ENCODE measurements at places on chromosomes 1 and 21.
A peak's percentile ranks its signal among the peaks of the same experiment; 100 is the strongest.

DNA sequence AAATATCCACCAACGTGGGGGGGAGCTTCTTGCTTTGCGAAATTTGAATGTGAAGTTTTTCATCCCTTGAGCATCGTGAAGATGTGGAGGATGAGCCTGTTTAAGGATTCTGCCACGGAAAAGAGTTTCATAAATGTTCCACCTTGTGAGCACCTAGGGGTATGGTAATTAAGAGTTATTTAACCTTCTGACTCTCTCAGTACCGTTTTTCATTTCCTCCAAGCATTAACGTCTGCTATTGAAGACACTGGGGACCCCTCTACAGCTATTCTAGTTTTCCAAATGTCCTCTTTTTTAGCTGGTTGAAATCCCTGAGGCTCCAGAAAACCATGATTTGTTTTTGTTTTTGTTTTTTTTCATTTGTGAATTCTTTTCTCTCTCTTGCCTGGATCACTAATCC, 79.1 kb upstream of the GALNT2 start:
- DNase-seq = no peak
- no peak overlapping the region for H3K4me3 ChIP-seq
- no peak overlapping the region for H3K27ac ChIP-seq
- no peaks in the 10 kb centered on the region for H3K36me3 ChIP-seq
- H3K27me3 ChIP-seq = peaks cover 13% of the 10 kb centered on the region

DNA sequence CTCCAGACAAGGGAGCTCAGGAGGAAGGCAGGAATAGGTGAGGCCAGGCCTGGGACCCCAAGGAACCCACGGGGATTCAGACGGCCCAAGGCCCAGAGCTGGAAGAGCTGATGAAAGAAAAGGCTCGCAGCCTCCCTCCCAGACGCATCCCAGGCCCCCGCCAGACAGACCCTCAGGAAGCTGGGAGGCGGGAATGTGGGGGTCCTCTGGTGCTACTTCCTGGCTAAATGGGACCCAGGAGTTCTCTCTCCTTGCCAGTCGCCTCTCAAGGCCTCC, 430 bp downstream of the FBXO2 start:
- no peak for DNase-seq
- H3K36me3 ChIP-seq = peaks cover 7% of the 10 kb centered on the region
- peaks cover 6% of the 10 kb centered on the region for H3K27me3 ChIP-seq
- peaks cover 30% of the 10 kb centered on the region for H3K4me1 ChIP-seq
- no peak overlapping the region for H3K27ac ChIP-seq

GRCh38 chr1:2452201-2452931, 23.7 kb upstream of the PLCH2 start:
- no peaks in the 10 kb centered on the region for H3K36me3 ChIP-seq
- no peak overlapping the region for H3K27ac ChIP-seq
- no peak for DNase-seq
- H3K4me1 ChIP-seq = no peaks in the 10 kb centered on the region
- no peak overlapping the region for H3K4me3 ChIP-seq

DNA sequence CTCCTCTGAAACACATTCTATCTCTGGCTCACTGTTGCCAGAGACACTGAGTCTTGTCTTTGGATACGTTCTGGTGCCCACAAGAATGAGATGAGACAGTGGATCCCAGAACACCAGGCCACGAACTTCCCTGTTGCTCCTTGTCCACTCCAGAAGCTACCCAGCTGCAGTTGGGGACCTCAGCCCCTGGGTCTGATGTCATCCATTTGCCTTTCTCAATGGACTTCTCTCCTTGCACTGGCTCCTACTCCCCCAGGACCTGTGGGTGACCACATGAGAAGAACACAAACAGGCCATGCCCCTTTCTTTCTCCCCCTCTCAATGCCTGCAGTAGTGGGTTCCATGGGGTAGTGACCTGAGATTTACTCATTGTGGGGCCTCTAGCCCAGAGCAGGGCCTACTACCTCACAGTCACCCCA, 5.9 kb downstream of the NBPF1 start:
- no peak overlapping the region for H3K27ac ChIP-seq
- H3K4me3 ChIP-seq = no peak overlapping the region
- no peaks in the 10 kb centered on the region for H3K36me3 ChIP-seq
- DNase-seq = peak; percentile 16
- no peaks in the 10 kb centered on the region for H3K4me1 ChIP-seq

GRCh38 chr1:5911871-5912271, 80.4 kb downstream of the NPHP4 start:
- peaks cover 3% of the 10 kb centered on the region for H3K36me3 ChIP-seq
- peak; percentile 12 for DNase-seq
- H3K4me3 ChIP-seq = no peak overlapping the region
- H3K27ac ChIP-seq = no peak overlapping the region

- H3K36me3 ChIP-seq = no peaks in the 10 kb centered on the region
- no peak overlapping the region for H3K27ac ChIP-seq
- no peak overlapping the region for H3K4me3 ChIP-seq
- peaks cover 18% of the 10 kb centered on the region for H3K27me3 ChIP-seq
- no peaks in the 10 kb centered on the region for H3K4me1 ChIP-seq
Measured at GRCh38 chr1:236750928-236751327, 44.2 kb upstream of the MTR start.

- peaks cover 35% of the 10 kb centered on the region for H3K36me3 ChIP-seq
- no peak for DNase-seq
- no peak overlapping the region for H3K27ac ChIP-seq
- H3K4me1 ChIP-seq = no peaks in the 10 kb centered on the region
Measured at GRCh38 chr21:37176716-37177115, 90.4 kb downstream of the VPS26C start.

DNA sequence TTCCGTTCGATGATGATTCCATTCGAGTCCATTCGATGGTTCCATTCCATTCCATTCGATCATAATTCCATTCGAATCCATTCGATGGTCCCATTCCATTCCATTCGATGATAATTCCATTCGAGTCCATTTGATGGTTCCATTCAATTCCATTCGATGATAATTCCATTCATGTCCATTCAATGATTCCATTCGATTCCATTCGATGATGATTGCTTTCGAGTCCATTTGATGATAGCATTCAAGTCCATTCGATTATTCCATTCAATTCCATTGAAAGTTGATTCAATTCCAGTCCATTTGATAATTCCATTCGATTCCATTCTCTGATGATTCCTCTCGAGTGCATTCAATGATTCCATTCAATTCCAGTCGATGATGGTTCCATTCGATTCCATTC, 3895.3 kb downstream of the SRGAP2C start:
- H3K27me3 ChIP-seq = no peaks in the 10 kb centered on the region
- H3K36me3 ChIP-seq = peaks cover 45% of the 10 kb centered on the region
- no peak for DNase-seq
- no peak overlapping the region for H3K27ac ChIP-seq
- no peak overlapping the region for H3K4me3 ChIP-seq

- peak overlapping the region; percentile 5 for H3K4me3 ChIP-seq
- H3K27ac ChIP-seq = no peak overlapping the region
- DNase-seq = no peak
- peaks cover 28% of the 10 kb centered on the region for H3K4me1 ChIP-seq
- H3K36me3 ChIP-seq = peaks cover 7% of the 10 kb centered on the region
- no peaks in the 10 kb centered on the region for H3K27me3 ChIP-seq
Measured at GRCh38 chr1:221739018-221739676, 2.7 kb downstream of the DUSP10 start.

DNA sequence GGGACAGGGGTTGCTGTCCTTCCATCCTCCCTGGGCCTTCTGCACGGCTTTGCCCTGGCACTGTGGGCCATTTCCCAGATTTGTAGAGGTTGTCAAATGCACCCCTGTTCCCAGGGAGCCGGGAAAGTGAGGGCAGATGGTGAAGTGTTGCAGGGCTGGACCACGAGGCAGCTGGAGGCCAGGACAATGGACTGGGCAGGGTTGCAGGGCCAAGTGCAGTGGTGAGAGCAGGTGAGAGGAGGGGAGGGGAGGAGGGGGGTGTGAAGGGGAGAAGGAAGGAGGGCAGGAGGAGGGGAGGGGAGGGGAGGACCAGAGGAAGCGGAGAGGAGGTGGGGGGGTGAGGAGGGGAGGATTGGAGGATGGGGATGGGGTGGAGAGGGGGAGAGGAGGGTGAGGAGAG, 443.9 kb downstream of the CAMTA1 start:
- H3K4me3 ChIP-seq = no peak overlapping the region
- DNase-seq = no peak
- no peaks in the 10 kb centered on the region for H3K4me1 ChIP-seq
- no peaks in the 10 kb centered on the region for H3K27me3 ChIP-seq
- no peak overlapping the region for H3K27ac ChIP-seq

DNA sequence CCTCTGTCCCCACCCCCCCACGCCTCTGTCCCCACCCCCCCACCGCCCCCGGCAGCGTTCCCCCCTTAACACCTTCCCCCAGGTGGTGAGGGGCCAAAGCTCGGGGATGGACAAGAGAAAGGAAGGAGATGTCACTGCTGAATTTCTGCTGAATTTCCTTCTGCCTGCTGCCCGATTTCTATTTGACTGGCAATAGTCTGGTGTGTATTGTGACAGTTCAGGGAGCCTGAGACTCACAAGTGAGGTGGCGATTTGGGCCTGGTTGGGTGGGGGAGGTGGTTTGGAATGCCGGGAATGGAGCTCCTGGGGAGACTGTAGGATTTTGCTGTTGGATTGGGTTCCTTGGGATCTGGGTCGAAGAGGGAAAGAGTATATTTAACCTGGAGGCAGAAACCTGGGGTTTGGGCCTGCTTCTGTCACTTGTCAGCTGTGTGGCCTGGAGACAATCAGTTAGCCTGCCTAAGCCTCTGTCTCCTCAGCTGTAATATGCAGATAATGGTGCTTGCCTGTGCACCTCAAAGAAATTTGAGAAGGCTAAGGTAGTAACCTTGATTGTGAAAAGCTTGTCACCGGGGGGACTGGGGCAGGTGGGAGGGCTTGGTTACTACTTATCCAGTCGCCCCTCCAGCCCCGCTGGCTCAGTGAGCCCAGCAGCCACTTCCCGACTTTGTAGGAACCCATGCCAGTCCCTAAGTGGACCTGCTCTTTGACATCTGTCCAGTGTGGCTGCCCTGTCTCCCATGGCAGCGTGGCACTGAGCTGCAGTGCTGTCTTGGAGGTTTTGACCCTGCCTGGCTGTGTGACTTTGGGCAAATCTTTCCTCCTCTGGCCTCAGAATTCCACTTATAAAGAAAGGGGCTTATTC, 7.7 kb upstream of the LMNA start:
- peaks cover 4% of the 10 kb centered on the region for H3K27me3 ChIP-seq
- no peaks in the 10 kb centered on the region for H3K36me3 ChIP-seq
- H3K4me3 ChIP-seq = peak overlapping the region; percentile 19
- no peak for DNase-seq
- peaks cover 43% of the 10 kb centered on the region for H3K4me1 ChIP-seq

- H3K4me3 ChIP-seq = no peak overlapping the region
- no peak overlapping the region for H3K27ac ChIP-seq
- peaks cover 13% of the 10 kb centered on the region for H3K27me3 ChIP-seq
- H3K36me3 ChIP-seq = no peaks in the 10 kb centered on the region
- no peak for DNase-seq
Measured at GRCh38 chr1:55309786-55310504, 94.8 kb upstream of the USP24 start.

GRCh38 chr1:204073837-204074273, 940 bp downstream of the SOX13 start:
- H3K27ac ChIP-seq = no peak overlapping the region
- H3K27me3 ChIP-seq = peaks cover 78% of the 10 kb centered on the region
- peaks cover 27% of the 10 kb centered on the region for H3K4me1 ChIP-seq
- peak overlapping the region; percentile 77 for H3K4me3 ChIP-seq
- H3K36me3 ChIP-seq = no peaks in the 10 kb centered on the region

DNA sequence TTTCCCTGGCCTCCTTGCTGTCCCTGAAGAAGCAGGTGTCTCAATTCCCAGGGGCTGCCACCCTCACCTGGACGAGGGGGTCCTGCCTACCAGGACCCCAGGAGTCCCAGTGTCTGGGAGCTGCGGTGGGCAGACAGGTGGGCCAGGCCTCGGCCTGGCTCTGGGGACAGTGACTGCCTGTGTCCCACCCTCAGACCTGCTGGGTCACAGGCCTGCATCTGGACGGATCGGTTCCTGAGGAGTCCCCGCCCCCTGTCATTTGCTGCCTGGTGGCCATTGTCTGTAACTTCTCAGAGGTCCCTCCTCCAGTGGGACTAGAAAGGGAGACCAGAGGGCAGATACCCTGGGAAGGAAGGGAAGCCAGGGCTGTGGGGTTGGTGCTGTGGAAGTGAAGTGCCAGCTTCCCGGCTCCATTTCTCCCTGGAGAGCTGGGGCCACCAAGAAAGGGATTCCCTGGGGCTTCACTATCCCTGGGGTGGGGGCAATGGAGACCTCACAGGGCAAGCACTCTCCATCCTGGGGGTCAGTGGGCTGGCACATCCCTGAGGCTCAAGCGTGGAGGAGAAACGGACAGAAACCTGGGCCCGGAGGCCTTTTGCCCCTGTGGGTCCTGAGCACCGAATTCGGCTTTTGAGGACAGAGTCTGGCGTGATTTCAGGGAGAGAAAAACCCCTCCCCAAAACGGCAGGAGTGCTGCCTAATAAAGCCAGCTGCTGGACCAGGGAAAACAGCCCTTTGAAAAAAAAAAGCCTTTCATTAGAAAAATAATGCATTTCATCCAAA, 157.3 kb downstream of the PEX14 start:
- no peaks in the 10 kb centered on the region for H3K4me1 ChIP-seq
- H3K4me3 ChIP-seq = no peak overlapping the region
- DNase-seq = no peak
- no peaks in the 10 kb centered on the region for H3K27me3 ChIP-seq
- no peaks in the 10 kb centered on the region for H3K36me3 ChIP-seq
- H3K27ac ChIP-seq = no peak overlapping the region

- H3K4me3 ChIP-seq = no peak overlapping the region
- peaks cover 58% of the 10 kb centered on the region for H3K36me3 ChIP-seq
- H3K4me1 ChIP-seq = peaks cover 30% of the 10 kb centered on the region
- H3K27ac ChIP-seq = no peak overlapping the region
Measured at GRCh38 chr1:35436078-35436477, 121.1 kb downstream of the KIAA0319L start.

Data from activated CD4-positive, alpha-beta memory T cell treated with anti-CD3 and anti-CD28 coated beads, Interleukin-2, amount 10 ng/mL, durations not matched to agents 7 days and 5 days (primary cell).